ENCODE measurements at places on chromosomes 6 and 20.

GRCh38 chr6:31814677-31815024 lies 432 bp downstream of the HSPA1L start:
- DNase-seq = no peak

DNA sequence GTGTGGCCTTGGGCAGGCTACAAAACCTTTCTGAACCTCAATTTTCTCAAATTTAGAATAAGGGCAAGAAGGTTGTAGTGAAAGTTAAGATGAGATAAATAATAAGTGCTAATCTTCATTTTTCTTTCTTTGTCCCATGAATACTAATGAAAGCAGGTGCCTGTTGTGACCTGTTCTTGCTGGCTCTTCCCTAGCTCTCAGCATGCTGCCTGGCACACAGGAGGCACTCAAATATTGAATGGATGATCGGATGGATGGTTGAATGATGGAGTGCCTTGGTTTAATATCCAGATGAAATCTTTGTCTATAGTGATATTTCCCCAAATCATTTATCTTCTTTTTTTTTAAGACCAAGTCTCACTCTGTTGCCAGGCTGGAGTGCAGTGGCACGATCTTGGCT lies 15.0 kb downstream of the PBOV1 start:
- no peak for DNase-seq

GRCh38 chr6:35120746-35121145 lies 20.4 kb downstream of the TCP11 start:
- DNase-seq = no peak

DNA sequence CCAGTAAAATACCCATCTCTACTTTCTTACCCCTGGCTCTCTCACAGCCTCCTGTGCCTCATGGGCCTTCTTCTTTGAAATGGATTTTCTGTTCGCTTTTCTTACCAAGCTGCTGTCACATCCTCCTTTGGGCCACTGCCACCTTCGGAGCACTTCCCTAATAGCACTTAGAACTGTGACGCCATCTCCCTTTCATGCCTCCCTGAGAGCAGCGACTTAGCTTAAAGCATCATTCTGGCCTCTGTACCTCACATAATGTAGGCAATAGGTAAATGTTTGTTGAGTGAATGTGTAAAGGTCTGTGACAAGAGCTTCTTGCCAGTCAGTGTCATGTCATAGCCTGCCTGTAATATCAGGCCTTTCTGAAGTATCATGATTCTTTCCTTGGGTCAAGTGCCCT lies 78.8 kb downstream of the ADGRG6 start:
- no peak for DNase-seq

- DNase-seq = no peak
Observed at GRCh38 chr6:6604015-6604414, 15.5 kb downstream of the LY86 start.

DNA sequence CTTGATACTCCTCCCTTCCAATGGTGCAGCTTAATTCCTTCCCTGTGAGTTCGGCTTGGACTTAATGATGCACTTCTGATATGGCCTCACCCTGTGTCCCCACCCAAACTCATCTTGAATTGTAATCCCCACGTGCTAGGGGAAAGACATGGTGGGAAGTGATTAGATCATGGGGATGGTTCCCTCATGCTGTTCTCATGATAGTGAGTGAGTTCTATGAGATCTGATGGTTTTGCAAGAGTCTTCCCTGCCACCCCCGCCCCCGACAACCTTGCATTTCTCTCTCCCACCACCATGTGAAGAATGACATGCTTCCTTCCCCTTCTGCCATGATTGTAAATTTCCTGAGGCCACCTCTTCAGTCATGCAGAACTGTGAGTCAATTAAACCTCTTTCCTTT lies 50.3 kb upstream of the HLA-G start:
- no peak for DNase-seq

- DNase-seq = no peak
Observed at GRCh38 chr20:4445784-4446183, 275.9 kb upstream of the PRND start.

DNA sequence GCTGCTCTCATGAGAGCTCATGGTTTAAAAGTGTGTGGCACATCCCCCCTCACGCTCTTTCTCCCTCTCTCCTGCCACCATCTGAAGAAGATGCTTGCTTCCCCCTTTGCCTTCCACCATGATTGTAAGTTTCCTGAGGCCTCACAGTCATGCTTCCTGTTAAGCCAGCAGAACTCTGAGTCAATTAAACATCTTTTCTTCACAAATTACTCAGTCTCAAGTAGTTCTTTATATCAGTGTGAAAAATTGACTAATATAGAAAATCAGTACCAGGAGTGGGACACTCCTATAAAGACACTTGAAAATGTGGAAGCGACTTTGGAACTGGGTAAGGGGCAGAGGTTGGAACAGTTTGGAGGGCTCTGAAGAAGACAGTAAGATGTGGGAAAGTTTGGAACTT lies 45.0 kb downstream of the HACE1 start:
- DNase-seq = no peak

Measured in stimulated activated CD4-positive, alpha-beta T cell treated with anti-CD3 and anti-CD28 coated beads, Interleukin-12 subunit alpha, Interleukin-12 subunit beta, amount 100 ng/mL, for 24 hours (primary cell).